Astrocyte of the cerebellum (primary cell): ENCODE measurements at places on chromosomes 12 and 14.

DNA sequence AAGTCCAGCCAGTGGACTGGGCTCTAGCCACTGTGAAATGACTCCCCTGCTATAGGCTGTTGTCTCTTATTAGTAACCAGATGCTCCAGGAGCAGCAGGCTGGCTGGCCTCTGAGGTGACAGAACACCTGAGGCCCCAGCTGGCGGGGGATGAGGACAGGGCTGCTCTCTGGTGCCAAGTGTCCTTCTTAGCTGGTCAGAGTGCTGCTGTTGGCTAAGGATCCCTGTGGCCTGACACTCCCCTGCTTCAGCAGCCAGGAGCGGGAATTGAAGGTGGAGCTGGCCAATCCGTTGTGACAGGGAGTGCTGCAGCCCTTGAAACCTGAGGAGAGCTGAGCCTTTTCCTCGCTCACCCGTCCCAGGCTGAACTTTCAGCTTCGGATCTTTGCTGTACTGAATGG, 30.7 kb downstream of the TMEM229B start:
- no peak for DNase-seq

- DNase-seq = no peak
Observed at GRCh38 chr14:81009346-81009745, 53.9 kb downstream of the TSHR start.

GRCh38 chr14:79896009-79896408, 315.3 kb downstream of the DIO2 start:
- no peak for DNase-seq

GRCh38 chr14:76509311-76509710, 133.4 kb downstream of the ESRRB start:
- DNase-seq = no peak

DNA sequence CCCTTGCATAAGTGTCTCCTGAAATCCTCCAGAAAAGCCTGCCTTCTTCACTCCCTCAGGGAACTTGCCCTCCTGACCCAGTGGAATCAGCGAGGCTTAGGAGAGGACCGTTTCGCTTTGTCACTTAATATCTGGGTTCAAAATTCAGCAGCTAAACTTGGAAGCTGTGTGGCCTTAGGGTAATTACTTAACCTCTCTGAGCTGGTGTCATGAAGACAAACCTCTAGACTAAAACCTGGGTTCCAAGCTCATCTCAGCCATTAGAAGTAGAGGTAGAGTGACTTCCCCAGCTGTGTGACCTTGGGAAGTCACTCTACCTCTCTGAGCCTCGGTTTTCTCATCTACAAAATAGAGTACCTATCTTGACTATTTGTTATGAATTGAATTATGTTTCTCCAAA, 18.3 kb upstream of the RBM19 start:
- no peak for DNase-seq

GRCh38 chr12:61808856-61809255, 451.3 kb upstream of the USP15 start:
- no peak for DNase-seq

DNA sequence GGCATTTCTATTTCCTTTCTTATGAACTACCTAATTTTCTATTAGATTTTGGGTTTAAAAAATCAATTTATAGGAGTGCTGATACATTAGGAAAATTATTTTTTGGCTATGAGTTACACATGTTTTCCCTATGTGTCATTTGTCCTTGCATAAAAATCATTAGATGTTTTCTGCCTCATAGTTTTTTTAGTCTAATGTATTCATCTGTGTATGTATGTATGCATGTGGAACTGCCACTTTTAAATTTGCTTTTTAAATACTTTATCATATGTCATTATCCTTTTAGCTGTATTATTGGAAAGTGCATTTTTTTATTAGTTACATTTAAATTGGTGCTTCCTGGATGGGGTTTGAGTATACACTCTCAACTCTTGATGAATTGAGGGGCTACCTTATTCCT, 78.7 kb upstream of the CEP83 start:
- no peak for DNase-seq

- no peak for DNase-seq
Observed at GRCh38 chr12:53991077-53991460, 6.1 kb downstream of the HOXC10 start.

DNA sequence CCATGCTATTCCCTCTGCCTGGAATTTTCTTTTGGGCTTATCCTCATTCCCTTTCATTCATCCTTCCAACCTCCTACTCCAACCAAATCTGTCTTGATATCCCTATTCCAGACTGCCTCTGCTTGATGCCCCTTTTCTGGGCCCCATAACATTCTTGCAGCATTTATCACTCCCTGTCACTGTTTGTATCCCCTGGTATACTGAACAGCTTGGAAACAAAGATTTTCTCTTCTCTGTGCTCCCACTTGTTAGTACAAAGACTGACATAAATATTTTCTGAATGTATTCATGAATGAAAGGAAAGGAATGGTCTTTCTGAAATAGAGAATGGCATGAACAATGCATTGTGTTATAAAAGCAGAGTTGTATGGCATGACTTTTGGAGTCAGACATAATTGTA, 7.5 kb downstream of the IRAK4 start:
- no peak for DNase-seq

DNA sequence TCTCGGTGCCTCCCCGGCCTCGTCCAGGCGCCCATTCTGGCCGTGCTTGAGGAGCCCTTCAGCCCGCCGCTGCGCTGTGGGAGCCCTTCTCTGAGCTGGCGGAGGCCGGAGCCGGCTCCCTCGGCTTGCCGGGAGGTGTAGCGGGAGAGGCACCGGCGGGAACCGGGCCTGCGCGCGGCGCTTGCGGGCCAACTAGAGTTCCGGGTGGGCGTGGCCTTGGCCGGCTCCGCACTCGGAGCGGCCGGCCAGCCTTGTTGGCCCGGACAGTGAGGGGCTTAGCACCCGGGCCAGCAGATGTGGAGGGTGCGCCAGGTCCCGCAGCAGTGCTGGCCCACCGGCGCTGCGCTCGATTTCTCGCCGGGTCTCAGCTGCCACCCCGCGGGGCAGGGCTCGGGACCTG, 168.7 kb upstream of the RPL10L start:
- no peak for DNase-seq

DNA sequence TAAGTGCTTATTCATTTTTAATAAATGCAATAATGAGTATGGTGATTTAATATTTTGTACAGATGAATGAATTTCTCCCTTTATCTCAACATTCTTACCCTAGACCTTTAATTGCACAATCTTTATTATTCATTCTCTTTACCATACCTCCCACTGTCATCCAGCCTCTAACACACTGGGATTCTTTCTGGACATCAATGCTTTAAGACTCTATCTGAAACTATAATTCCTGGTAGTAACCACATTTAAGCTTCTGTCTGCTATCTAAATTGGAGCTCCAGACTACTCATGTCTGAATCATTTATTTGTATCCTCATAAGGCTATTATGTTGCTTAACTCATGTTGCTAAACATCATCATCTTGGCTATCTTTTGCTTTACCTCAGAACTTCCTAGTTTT, 270.2 kb downstream of the ALG10B start:
- no peak for DNase-seq

DNA sequence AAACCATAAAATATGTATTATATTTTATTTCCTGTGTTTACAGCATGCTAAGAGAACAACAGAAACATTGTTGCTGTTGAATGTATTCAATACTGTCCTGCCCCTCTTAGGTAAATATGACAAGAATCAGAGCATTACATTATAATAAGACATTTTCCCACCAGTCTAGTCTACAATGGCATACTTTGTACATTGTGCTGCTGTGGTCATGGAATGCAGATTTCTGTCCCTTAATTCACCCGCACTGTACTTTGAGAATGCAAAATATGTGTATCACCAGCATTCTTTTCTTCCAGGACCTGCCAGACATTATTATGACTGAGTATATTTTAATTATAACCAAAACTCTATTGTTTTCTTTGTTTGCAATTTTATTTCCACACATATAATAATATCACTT, 16.5 kb upstream of the OR10AD1 start:
- no peak for DNase-seq

- DNase-seq = no peak
Observed at GRCh38 chr14:23861666-23862065, 91.9 kb upstream of the DHRS4 start.

DNA sequence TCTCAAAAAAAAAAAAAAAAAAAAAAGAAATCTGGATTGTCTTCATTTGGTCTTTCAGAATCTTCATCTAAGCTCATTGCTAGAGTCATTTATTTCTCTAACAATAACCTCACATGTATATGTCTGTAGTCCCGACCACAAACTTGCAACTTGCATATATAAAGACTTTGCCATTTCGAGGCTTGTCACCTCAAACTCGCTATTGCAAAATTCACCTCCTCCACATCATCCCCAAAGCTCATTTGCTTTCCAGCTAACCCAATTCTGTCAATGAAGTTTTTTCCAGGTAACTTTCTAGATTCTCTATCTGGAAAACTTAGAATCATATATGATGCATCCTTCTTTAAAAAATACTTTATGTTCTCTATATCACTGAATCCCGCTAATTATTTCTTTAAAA, 393.2 kb upstream of the ATXN7L3B start:
- no peak for DNase-seq

DNA sequence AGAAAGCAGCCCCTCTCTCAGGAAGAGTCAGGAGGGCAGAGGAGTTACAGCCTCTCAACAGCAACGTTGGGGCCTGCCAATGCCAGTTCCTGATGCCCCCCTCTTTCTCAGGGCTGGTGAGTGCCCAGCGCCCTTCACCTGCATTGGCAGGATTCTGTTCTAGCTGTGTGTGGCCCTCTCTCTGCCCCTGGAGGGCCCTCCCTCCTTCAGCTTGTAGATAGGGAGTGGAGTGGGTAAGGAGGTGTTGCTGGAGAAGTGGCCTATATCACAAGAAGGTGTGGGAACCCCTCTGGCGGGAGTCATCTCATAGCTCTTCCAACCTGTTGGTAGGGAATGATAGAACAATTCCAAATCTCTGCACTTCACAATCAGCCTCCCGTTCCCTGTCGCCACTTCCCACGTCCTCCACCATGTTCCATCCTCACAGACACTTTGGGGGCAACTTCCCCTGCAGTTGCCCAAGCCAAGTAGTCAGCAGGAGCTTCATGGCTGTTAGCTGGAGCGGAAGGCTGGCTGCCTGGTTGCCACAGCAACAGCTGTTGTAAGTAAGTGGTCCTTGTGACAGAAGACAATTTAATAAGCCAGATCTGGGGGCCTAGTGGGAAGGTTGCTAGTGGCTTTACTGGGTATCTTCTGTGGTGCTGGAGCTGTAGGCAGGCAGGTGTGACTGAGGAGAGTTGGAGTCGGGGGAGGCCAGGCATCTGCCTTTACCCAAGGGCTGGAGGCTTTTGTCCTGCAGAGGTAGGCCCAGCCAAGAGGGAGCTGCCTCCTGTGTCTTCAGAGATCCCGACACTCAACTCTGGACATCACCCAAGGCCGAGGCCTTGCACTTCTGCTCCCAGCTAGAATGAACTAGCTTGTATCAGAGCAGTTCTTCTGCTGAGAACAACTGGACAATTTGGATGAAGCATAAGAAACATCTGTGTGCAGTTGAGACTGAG, 38.4 kb downstream of the GALNT16 start:
- no peak for DNase-seq

- no peak for DNase-seq
Observed at GRCh38 chr12:5960783-5961182, 15.7 kb upstream of the ANO2 start.

DNA sequence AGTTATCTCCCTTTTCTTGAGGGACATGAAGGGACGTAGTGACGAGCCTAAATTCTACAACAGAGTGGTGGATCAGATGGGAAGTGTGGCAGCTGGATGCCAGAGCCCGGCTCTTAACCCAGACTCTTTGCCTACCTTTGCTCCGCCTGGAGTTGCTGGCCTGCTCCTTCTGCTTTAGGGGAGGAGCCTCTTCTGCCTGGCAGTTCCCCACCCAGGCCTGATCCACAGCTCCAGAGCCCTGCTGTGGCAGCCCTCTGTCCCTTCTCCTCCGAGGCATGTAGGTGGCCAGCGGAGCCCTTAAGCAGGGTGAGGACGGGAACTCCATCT, 2.3 kb upstream of the PRPH start:
- no peak for DNase-seq

- DNase-seq = peak; percentile 42
Observed at GRCh38 chr14:81990312-81990761, 456.7 kb upstream of the SEL1L start.

- no peak for DNase-seq
Observed at GRCh38 chr14:22770481-22771187, 4.1 kb downstream of the OXA1L start.

- DNase-seq = no peak
Observed at GRCh38 chr14:105317546-105317945, 3.0 kb downstream of the PACS2 start.

DNA sequence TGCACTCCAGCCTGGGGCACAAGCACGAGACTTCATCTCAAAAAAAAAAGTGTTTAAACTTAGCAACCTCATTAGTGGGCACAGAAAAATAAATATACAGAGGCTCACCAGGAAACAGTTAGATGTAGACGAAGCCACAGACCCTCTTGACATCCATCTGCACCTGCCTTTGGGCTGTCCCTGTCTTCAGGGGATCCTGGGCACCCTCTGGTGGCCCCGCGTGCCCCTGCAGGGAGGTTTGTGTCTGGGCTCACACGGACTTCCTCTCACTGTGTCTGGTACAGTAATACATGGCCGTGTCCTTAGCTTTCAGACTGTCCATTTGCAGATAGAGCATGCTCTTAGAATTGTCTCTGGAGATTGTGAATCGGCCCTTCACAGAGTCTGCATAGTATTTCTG, 916.5 kb downstream of the TMEM121 start:
- no peak for DNase-seq

- no peak for DNase-seq
Observed at GRCh38 chr12:120588948-120589930, 8.0 kb upstream of the POP5 start.

GRCh38 chr14:104105071-104105821, 19.7 kb downstream of the ASPG start:
- DNase-seq = no peak

DNA sequence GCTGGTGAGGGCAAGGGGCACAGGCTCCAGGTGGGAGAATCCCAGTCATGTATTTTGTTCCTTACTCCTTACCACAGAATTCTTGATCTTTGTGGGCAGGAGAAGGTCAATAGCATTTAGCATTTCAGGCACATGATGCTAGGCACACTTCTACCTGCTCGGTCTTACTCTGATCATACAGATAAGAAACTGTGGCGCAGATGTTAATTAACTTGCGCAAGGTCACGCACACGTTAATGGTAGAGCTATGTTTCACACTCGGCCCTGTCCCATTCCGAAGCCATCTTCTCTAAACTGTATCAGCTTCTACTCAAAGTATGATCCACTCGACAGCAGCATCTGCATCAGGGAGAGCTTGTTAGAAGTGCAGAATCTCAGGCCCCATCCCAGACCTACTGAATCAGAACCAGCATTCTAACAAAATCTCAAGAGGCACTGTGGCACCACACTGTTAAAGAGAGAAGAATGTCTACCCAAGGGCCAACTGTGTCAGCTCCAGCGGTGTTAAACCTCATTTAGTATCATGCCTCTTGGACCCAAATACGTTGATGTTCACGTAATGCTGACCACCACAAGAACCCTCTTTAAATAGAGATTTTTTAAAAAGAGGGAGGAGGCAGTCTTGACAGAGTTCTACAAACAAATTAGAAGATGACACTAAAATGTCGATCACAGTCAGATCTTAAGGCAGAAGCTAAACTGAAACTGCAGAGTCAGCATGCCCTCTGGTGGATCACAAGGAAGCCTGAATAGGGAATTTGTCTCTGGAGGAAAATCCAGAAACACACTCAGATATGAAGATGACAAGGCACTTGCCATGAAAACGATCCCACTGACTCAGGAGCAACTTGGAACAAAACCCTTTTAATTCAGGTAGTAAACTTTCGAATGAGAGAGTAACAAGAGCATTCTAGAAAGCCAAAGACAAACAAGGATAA, 7.3 kb downstream of the STXBP6 start:
- peak; percentile 53 for DNase-seq

GRCh38 chr12:66312189-66312588, 9.9 kb downstream of the HELB start:
- no peak for DNase-seq

GRCh38 chr12:89539426-89540223, 13.8 kb upstream of the POC1B start:
- DNase-seq = no peak
